Right renal pelvis (tissue), 4 donors: ENCODE measurements at places on chromosomes 7 and 10. TPM values are rescaled to one million over a fixed set of nuclear protein-coding genes. Genes with fewer than 3 reads are reported as not detected.

The PNLIP gene
- polyA plus RNA-seq = not detected

DNA sequence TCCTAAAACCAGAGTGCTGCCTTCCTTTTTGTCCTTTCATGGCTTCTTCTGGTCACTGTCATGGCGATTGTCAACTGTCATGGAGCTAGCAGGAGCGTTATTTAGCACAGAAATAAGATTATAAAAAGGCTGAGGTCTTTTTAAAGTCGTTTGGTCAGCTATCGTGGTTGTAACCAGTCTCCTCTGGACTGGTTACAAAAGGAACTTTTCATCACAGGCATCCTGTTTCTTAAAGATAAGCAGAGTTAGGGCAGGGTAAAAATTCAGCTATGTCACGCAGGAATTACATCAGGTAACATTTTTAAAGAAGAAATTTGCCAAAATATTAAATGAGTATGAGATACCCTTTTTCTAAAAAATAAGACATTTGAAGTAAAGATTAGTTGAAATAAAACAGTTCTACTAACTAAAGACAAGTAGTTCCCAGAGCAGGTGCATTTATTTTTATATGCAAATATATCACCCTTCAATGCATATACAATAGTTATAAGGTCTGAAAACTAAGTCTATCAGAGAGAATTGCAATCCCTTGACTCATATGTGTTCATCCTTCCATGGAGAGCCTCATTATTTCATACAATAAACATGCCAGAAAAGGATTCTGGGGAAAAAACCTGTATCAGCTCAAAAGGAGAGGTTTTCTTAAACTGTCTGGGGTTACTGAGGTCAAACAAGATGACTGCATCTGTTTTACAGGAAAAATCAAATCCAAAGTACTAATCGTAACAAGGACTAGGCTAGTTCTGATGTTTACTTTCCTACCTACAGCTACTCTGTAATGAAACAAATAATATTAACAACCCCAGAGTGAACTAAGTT lies 20.9 kb downstream of the FAM24A start:
- DNase-seq = no peak

DNA sequence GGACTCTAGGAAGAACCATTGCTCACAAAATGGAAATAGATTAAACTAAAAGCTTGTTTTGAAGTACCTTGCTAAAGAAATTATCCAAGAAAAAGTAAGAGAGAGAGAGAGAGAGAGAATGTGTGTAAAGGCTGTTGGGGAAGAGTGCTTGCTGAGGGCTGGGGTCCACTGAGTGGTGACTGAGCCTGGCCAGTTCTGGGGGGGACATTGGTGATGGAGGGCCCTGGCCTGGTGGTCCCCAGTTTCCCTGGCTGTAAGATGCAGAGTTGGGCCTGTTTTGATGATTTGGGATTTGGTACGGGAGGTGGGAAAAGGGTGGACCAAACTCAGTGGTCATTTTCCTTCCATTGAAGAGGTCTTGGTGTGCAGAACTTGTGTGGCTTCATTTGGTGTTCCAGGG lies 880 bp downstream of the RAMP3 start:
- DNase-seq = no peak

GRCh38 chr10:122170802-122171201 lies 100.3 kb upstream of the BTBD16 start:
- DNase-seq = no peak

DNA sequence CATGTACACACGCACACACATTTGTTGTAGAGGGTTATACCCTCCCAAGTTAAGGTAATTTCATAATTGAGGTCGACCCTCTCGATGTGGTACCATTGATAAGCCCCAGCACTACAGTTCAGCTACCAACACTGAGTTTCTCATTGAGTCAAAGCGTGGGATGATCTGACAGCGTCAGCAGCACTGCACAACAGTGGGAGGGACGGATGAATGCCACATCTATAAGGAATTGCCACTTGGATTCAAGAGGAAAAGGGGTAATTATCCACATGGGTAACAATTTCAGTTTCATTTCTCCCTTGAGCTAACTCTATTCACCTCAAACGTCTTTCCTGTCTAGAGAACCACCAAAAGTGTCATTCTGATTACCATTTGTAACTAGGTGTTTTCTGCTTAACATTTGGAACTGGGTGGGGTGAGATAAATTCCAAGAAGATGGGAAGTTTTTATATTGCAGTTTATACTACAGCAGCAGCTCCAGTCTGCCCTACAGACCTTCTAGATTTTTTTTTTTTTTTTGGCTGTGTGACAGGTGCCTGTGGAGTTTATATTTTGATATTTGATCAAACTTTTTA lies 342.9 kb downstream of the AUTS2 start:
- no peak for DNase-seq
